ENCODE measurements at places on chromosomes 3 and 15.

- peak; percentile 22 for DNase-seq
These were observed 83.7 kb downstream of the BCHE start for GRCh38 chr3:165753560-165753959.

DNA sequence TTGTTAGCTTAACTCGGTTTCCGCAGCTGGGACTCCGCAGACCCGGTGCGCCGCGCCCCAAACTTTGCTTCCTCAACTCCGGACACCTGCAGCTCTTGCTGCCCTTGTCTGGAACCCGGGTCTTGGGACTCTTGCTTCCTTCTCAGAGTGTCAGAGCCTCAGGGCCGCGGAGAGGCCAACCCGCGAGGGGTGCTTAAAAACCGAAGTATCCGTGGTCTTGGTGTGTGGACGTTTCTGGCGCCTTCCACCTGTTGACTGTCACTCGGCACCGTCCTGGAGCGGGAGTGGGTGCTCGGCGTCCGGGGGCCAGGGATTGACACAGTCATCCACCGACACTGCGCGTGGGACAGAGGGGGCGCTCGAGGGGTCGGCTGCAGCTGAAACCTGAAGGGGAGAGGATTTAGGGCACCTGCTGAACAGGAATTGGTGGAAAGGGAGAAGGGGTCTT, 386 bp downstream of the SQOR start:
- DNase-seq, result no peak

DNA sequence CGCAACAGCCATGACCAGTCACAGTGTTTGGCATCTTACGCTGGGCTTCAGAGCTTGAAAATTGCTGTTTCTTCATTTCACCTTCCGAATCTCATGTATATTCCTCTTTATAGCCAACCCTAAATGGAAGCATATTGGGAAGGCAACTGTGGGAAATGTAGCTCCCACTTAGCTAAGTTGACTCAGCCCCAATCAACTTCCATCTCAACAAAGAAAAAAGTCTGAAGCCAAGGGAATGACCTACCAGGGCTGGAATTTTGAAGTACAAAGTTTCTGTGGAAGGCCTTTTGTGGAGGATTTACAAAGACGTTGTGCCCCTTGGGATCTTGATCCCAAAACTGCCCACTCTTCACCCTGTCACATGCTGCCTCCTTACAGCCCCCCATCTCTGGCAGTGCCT, 85.2 kb upstream of the OXTR start:
- DNase-seq, result no peak

GRCh38 chr3:52437326-52438103, 7.4 kb downstream of the SEMA3G start:
- no peak for DNase-seq

DNA sequence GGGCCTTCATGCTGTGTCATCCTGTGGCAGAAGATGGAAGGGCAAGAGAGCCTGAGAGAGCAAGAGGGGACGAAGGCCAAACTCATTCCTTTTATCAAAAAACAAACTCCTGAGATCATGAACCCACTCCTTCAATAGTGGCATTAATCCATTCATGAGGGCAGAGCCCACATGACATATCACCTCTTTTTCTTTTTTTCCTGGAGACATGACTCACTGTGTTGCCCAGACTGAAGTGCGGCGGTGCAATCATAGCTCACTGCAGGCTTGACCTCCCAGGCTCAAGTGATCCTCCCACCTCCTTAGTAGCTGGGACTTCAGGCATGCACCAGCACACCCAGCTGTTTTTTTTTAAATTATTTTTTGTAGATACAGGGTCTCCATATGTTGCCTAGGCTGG, 92.0 kb upstream of the RNU6-1 start:
- no peak for DNase-seq

DNA sequence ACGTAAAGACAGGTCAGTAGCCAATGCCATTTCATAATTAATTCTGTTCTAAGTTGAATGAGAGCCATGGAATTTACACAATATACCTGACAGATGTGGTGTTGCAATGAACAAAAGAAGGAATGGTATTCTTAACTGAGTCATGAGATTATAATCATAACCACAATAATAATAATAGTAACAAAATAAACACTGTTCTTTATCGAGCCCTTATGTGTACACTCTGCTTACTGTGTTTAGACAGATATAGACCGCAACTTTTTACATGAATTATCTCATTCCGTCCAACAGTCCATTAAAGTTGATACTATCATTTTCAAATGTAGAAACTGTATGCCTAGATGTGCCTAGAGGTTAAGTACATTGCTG, 28.2 kb upstream of the SCAANT1 start:
- peak; percentile 53 for DNase-seq

GRCh38 chr3:141828890-141829289, 47.6 kb upstream of the ATP1B3 start:
- peak; percentile 88 for DNase-seq

DNA sequence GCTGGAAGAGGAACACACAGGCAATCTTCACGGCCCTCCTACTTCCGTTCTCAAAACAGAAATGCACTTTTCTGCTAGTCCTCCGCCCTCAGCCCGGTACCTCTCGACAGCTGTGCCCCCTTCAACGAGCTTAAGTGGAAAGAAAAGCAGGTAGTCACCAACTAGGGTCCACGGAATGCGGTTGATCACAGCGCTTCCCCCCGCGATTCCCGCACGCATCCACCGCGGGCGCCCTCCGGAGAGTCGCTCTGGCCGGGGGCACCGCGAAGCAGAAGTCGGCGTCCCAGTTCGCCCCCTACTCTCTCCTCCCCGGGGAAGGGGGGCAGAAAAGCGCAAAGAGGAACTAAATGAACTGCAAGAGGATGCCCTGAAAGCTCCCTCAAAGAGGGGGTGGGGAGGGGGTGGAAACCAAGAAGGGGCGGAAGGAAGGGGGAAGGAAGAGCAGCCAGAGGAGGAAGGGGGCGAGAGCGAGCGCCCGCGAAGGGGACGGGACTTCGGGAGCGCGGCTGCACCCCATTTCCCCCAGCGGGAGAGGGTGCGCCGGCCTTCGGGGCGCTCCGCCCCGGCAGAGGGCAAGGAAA, 738 bp downstream of the ACAP2 start:
- DNase-seq, result peak; percentile 30

DNA sequence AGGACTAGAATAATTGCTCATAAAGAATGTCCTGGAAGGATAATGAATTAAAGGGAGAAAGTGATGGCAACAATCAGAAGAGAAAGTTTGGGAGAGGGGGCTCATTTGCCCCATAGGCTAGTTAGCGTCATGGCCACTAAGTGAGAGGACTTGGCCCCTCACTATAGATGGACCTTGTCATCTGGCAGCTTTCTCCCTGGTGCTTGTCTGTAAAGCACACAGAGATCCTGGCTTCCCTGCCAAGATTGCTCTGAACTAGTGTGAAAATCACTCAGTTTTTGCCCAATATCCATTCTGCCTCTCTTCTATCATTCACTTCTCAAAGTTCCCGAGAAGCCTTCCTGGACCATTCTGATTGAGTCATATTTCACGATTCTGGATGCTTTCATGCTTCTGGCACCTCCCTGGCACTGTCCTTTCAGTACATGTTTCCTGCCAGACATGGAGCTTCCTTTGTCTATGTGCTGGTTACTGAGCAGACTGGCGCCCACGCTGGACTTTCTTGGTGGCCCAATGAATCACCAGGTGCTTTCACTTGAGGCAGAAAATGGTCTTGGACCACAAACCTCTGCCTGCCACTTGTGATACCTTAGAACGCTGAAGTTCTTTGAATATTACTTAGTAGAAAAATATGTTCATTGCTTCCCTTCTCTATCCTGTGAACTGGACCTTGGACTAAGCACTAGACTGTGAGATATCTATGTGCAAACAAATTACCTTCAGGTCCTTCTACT, 709.6 kb upstream of the CFAP20DC start:
- no peak for DNase-seq

DNA sequence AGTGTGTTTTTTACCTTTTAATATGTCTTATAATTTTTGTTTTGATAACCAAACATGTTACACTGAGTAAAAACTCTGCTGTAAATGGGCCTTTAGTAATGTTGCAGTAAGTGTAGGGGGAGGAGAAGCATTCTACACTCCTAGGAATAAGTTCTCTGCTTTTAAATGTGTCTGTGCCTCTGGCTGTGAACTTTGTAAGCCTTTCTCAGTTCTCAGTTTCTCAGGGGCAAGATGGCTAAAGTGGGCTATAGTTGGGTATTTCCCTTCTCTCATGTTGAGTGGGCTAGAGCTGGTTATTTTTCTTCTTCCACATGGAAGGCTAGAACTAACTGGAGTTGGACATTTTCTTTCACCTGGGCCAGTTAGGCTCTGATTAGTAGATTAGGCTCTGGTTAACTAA, 75.3 kb upstream of the NUDT16 start:
- no peak for DNase-seq

DNA sequence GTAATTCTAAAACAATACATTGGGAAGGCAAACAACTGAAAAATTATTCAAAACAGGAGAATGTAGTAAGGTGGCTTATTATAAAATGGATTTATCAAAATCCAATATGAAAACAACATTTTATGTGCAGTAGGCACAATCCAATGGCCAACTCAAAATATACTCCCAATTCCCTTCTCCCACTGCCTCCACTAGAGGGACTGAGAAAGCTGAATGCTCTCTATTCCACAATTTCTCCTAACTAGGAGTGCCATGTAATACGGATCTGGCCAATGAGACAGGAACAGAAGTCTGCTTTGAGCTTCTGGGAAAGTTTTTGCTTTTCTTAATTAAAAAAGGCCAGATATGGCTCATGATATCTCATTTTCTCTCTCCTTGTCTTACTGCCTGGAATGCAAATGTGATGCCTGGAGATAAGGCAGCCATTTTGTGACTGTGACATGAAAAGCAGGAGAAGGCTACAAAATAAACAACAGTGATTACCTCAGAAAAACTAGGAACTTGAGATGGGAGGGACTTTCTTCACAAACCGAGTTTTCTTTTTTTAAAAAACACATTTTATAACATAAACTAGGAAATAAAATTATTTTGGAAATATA, 18.8 kb upstream of the VGLL4 start:
- DNase-seq, result no peak

GRCh38 chr15:80588801-80589200, 106.3 kb upstream of the ABHD17C start:
- DNase-seq, result peak; percentile 85

DNA sequence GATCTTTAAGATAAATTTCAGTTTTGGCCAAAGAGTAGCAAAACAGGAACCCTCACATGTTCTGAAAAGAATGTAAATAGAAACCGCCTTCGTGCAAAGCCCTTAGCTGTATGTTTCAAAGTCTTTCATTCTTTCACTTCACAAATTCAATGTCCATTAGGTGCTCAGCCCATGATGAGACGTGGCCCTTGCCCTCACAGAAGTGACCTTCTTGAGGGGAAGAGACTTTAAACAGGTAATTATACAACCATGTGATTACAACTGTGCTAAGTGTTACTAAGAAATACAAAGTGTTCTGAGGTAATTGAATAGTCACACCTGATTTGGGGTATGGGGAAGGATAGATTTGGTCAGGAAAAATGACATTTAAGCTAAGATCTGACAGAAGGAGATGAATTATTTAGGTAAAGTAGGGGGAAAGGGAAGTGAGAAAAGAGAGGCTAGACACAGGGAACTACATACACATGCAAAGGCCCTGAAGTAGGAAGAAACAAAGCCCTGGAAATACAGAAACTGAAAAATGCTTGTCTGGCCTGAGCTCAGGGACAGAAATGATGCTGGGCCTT, 19.6 kb downstream of the HSPBAP1 start:
- DNase-seq, result no peak

GRCh38 chr15:74789171-74789631, 7.3 kb downstream of the CSK start:
- DNase-seq, result no peak

- no peak for DNase-seq
These were observed 821.8 kb downstream of the TBL1XR1 start for GRCh38 chr3:176375519-176375918.

- no peak for DNase-seq
These were observed 1.4 kb upstream of the KAT2B start for GRCh38 chr3:20038699-20039465.

DNA sequence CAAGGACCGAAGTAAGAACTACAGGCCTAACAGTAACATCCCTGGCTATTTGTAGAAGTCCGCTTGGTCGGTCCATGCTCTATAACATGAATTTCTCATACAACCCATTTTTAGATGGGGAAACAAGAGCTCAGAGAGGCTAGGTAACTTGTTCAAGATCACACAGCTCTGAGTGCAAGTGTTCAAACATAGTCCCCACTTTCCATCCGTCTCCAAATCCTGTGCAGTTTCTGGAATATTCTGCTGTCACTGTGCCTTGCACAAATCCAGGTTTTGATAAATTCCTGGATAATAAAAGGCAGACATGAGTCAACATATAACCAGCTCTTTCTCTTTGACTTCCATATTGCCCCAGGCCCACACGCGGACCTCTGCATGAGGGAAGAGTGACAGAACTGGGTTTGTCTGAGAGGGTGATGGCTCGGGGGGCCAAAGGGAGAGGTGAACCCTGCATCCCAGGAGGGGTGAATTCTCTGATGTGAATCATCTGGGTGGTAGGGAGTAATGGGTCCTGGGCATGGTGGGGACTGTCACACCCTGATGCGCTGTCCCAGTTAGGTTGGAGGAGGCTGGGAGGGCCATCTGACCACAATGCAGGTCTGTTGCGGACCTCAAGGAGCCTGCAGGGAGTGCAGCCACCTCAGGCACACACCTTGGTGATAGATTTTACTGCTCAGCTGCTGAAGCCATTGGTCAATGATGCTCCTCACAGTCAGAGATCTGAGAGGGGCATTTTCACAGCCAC, 162.2 kb downstream of the SMAD6 start:
- DNase-seq, result no peak

DNA sequence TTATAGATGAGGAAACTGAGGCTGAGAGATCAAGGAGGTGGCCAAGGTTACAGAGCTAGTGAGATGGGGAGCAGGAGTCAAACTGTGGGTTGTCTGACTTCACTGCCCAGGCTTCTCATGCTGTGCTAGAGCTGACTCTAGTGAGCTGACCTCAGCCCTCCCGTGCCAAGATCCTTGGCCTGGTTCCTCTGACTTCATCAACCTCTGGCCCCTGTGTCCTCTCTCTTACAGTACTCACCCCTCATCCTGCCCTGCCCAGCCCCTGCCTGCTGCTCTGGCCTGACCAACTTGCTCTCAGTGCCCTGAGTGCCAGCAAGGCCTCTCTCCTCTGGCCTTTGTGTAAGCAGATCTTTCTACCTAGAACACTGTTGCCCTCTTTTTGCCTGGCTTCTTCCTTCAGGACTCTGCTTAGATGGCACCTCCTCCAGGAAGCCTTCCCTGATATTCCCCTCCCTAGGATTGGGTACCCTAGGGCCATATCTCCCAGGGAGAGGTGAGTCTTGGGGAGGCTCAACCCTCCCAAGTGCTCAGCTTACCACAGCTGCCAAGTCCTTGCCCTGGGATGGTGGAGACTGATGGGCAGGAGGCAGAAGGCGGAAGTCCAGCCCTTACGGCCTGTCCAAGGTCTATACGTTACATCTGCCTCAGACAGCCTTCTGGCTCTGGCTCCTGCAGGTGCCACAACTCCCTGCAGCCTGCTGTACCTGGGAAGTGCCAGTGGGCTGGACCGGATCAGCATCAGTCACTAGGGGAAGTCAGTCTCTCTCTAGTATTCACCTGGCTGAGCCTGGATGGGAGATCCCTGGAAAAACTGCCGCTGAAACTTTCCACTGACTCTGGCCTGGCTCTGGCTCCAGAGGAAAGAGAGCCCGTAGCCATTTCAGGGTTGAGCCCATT, 36.3 kb upstream of the FAM107A start:
- DNase-seq, result no peak

All from RWPE1 (cell line).